ENCODE measurements at places on chromosomes 6 and 20.

- no peak for DNase-seq
These were observed 71.3 kb upstream of the FYN start for GRCh38 chr6:111944541-111944940.

DNA sequence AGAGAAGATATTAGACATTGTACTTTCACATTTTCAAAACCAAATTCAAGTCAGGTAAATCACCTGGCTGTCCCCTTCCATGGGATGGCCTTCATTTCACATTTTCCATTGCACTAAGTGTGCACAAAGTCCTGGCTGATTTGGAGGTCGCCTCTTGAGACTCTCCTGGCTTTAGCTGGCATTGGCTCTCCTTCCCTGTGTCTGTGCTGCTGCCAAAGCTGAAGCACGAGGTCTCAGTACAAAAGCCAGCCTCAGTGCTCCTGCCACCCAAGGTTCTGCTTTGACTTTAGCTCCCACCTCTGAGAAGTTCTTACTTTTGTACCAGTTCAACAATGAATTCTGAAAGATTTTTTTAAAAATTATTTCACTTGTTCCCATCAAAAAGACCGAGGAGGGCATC, 289.2 kb upstream of the CNR1 start:
- DNase-seq: no peak

DNA sequence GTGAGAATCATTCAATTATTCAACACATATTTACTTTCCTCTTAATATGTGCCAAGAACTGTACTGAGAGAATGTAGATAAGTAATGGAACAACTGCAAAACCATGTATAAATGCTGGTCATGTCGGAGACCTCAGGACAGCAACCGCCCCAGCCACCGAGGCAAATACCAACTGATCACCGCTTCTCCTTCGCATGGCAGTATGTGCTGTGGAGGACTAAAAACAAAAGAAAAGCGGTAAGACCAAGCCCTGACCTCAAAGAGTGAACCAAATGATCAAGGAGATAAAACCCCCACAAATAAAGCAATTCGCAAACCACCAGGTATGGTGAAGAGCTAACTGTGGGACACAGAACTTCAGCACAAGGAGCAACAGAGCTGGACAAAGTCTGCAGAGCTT, 104.3 kb downstream of the TRERF1 start:
- DNase-seq: no peak

GRCh38 chr6:191487-192312, 100.6 kb upstream of the DUSP22 start:
- DNase-seq: no peak

- DNase-seq: no peak
These were observed 83.3 kb downstream of the SYCP2 start for GRCh38 chr20:59850018-59850641.

- no peak for DNase-seq
These were observed 40.5 kb downstream of the RREB1 start for GRCh38 chr6:7148100-7148822.

DNA sequence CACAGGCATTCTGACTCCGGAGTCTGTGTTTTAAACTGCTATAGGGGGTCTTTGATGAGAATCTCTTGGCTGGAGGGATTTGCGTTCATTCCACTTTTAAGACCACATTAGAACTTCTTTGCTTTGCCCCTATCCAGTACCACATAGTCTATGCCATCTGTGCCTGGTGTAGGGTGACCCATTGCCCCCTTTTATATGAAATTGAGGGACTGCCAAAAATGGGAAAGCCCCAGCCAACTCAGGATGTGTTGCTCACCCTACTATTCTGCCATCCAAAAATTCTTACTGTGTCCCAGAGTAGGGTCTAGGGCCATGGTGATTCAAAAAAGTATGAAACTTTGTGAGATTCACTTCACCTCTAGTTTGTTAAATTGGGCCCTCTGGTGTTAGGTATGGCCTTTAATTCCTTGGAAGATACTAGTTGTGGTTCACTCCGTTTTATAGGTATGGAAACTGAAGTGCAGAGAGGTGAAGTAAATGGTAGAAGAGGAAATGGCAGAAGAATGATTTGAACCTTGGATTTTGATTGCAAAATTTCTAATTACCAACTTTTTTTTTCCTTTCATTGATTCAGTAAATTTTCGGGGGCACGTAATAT, 1.4 kb downstream of the PFDN4 start:
- DNase-seq: no peak

- no peak for DNase-seq
These were observed 535.4 kb upstream of the NRSN1 start for GRCh38 chr6:23590498-23591126.

DNA sequence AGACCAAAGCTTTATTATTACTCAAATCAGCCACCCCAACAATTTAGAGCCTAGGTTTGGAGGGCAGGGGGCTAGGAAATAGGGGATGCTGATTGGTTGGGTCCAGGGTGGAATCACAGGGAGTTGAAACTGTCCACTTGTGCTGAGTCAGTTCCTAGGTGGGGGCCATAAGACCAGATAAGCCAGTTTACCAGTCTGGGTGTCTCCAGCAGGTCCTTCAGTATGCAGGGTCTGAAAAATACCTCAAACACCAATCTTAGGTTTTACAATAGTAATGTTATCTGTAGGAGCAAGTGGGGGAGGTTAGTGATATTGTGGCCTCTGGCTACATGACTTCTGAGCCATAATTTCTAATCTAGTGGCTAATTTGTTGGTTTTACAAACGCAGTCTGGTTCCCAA, 63.2 kb downstream of the UBR2 start:
- no peak for DNase-seq

DNA sequence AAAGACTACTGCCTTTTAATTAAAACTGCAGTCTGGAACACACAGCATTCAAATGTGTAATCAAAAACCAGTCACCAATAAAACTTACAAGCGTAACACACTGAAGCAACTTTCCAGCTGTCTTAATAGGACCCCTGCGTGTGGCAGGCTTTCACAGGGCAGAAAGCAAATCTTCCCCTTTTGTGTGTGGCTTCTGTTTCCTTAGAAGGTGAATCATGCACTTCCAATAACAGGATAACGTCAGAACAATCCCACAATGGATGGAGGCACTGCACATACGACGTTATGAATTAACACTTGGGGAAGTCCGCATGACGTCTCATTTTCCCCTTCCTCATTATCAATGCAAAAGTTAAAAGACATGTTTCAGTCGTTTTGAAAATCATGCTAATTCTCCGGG, 44.8 kb downstream of the INSM1 start:
- no peak for DNase-seq

DNA sequence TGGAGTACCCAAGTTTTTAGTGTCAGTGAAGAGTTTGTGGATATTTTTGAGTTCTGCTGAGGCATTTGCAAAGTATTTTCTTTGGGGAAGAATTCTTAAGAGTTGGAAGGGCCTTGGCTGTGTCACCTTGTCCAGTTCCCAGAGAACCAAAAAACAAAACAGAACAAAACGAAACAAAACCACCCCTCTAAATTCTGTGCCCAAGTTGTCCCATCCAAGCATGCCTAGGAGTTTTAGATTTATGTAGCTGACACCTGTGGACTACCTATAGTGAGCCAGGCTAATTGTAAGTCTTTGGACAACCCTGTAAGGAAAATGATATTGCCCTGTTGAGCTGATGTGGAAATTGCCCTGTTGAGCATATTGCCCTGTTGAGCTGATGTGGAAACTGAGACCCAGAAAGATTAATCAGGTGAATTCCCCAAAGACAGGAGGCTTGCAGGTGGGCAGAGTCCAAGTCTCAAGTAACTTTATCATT, 1.0 kb upstream of the ECI2 start:
- DNase-seq: no peak

- no peak for DNase-seq
These were observed 111.9 kb downstream of the HIVEP2 start for GRCh38 chr6:142833054-142833453.

GRCh38 chr6:134502614-134503549, 185.0 kb upstream of the SGK1 start:
- DNase-seq: no peak

GRCh38 chr6:105875974-105876640, 210.0 kb upstream of the PRDM1 start:
- no peak for DNase-seq

GRCh38 chr20:17822540-17823408, 123.0 kb downstream of the BANF2 start:
- DNase-seq: no peak

DNA sequence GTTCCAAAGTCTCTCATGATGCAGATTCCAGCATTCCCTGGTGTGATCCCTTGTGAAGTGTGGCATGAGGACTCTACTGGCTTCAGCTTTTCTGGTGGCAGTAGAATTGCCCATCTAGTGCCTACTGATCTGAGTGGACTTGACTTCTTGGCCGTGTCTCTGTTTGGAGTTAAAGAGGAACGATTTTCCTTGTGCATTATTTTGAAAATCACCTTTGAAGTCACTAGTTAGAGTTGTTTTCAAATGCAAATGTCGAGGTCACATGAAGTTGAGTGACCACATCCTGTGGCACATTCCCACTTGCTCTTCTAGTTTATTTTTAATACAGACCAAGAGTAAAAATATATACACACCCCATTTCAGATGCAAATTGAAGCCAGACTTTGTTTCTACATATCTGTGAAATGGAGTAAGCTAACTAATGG, 270.7 kb upstream of the TAB2 start:
- DNase-seq: no peak

GRCh38 chr6:35038076-35038475, 103.1 kb downstream of the TCP11 start:
- DNase-seq: no peak

DNA sequence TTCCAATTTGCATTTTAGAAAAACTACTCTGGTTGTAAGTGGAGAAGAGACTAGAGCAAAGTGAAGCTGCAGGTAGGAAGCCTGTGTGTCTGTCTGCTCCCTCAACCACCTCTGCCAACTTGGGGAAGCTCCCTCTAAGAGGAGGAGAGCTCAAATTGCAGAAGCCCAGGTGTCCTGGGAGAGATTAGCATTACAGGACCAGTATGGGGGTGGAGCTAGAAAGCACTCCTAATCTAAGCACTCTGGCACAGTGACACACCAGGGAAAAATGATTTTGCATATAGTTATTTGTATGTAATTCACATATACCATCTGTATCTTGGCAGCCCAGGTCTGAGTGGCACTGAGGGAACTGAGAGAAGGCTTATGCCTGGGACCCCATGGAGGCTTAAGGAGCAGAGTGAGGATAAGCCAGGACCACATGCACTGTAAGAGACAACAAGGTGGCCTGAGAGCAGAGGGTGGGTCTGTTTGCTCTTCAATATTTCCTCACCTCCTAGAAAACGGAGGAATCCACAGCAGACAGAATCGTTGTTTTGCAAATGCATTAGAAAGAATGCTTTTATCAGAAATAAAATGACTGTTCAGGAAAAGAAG, 13.6 kb downstream of the GSTA2 start:
- DNase-seq: no peak

DNA sequence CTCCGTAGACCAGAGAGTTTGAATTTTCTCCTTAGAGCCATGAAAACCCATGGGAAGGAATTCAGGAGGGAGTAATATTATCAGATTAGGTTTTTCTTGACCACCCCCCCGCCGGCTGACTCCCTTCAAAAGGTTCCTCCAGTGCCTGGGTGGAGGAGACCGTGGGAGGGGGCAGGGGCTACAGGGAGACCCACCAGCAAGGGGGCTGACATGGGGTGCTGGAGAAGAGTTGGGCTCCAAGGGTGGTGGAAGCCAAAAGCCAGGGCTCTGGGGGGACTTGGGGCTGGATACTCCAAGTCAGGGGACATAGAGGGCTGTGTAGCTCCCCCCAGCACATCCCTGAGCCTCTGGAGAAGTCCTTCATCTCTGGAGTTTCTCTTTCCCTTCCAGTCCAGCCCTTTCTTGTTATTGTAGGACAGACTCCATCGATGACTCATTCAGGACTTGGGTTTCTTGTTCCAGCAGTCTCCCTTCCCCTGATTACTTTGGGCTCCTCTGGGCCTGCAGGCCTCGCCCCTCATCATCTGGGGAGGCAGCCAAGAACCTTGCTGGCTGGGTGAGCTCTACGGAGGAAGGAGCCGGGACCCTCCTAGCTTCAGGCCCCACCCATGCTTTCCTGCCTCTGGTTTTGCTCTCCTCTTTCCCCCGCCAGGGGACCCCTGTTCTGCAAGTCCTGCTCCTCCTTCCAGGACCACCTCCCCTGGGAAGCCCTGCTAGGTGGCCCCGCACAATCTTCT, 10.5 kb upstream of the KIAA1755 start:
- no peak for DNase-seq

- DNase-seq: no peak
These were observed 86.2 kb downstream of the LAMP5 start for GRCh38 chr20:9600562-9600961.

GRCh38 chr6:147651249-147652063, 143.0 kb downstream of the SAMD5 start:
- DNase-seq: no peak

DNA sequence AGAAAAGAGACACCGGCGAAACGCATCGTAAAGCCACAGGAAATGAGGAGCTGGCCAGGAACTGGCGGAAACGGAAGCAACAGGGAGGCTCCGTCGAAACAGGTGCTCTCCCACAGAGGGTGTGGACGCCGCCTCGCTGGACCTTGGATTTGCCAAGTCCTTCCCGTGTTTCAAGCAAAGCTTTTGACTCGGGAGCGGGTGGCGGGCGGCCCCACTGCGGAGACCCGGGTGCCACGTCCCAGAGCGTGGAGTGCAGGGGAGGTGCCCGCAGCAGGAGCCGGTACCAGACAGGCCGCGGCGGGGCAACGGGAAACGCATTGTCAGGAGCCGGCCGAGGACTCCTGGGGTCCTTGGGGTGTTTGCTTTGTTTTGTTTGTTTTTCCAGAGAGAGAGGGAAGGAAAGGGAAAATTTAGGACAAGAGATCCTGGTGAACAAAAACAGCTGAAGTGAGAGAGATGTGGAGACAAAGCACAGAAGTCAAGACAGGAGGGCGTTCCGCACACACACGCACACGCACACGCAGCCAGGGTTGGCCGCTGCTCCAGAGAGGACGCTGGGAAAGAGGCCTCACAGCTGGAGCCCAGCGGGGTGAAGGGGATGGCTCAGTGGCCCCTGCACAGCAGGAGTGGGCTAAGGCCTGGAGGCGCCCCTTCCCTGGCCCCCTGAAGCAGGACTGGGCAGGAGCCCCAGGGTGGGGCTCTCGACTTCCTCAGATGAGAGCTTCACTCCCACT, 50.9 kb upstream of the CHRNA4 start:
- no peak for DNase-seq

GRCh38 chr6:37409501-37409900, 23.5 kb upstream of the CMTR1 start:
- DNase-seq: no peak

DNA sequence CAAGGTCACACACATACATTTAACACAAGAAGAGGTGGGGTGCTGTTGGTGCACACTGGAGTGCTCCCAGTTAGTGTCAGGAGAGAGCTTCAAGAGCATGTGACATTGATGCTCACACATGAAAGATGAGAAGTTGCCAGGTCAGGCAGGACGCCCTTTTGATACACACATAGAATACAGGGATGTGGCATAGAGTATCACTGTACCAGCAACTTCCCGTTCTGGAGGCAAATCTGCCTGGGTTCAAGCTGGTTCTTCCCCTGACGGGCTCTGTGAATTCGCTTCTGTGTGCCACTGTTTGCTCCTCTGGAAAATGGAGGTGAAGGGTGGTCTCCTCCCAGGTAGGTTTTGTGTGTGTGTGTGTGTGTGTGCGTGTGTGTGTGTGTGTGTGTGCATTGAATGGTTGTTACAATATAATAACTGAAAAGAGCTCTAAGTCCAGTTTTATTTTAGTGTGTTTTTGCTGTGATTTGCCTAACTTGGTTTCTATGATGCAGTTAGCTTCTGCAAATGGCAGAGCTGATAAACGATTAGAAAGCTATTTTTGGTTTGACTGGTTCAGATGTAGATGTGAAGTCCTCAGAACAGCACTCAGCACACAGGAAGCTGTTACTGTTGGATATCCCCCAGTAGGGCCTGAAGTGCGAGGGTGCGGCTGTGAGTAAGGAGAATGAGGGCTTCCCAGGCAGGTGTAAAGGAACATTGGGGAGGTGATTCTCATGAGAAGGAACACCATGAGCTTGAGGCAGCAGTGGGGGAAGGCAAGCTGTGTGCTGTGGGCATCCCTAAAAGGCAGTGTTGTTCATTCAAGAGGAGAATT, 53.4 kb downstream of the HIVEP1 start:
- DNase-seq: no peak
